ENCODE measurements at places on chromosomes 7 and 10. TPM values are rescaled to one million over a fixed set of nuclear protein-coding genes. Genes with fewer than 3 reads are reported as not detected.

The NOD1 gene
- 4.7 TPM for total RNA-seq

The HGF gene
- total RNA-seq, result 1.7 TPM

The WNT2 gene
- 0.18 TPM for total RNA-seq

The IL6 gene
- not detected for total RNA-seq

The STK32C gene
- 9.9 TPM for total RNA-seq

The GLI3 gene
- 11.6 TPM for total RNA-seq

The ZNF722 gene
- not detected for total RNA-seq

The SLC13A4 gene
- total RNA-seq, result 2.4 TPM

The PDE6C gene
- total RNA-seq, result not detected

All from cerebellum (tissue), 4 donors.